ENCODE measurements at places on chromosomes 7 and 10.

DNA sequence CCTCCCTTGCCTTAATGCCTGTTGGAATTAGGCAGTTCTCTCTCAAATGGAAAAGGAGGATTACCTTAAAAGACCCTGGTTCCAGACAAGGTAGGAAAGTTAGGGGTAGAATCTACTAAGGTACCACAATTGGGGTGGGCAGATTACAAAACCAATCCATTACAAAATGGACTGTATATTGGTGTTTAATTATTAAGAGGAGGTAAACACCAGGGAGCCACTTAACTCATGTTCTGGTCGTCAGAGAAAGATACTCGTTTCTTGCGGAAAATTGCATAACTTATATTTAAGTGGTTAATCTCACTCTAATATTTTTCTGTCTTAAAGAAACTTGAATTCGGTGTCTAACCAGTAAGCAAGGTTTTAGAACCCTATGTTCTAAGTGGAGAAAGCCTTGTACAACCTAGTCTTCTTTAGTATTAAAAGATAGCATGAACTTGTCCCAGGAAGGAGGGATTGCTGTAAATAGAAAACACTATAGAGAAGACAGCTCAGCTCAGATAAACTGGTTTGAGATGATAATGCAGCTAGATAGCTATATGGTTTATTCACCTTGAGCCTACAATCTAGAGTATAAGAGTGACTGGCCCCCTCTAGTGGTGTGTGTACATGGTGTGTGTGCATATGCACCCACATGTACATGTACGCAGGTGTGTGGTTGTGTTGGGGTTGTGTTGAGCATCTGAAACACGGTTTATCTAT, 58.0 kb upstream of the STRIP2 start:
- peak; percentile 51 for DNase-seq

- DNase-seq, result no peak
Measured at GRCh38 chr10:121566755-121567154, 31.5 kb downstream of the FGFR2 start.

DNA sequence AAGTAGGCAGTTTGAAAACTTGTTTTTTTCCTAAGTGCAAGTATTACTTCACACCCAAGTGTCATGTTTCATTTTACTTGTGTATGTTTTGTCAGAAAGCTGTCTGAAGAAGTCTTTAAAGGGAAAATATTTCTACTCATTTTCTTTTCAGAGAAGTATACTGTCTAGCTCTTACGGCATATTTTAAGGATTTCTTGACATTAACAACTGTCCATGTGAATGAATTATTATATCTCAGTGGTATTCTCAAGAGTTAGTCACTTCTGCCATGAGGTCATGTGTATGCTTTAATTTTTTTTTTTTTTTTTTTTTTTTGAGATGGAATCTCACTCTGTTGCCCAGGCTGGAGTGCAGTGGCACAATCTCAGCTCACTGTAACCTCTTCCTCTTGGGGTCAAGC, 229.5 kb downstream of the BICC1 start:
- no peak for DNase-seq

DNA sequence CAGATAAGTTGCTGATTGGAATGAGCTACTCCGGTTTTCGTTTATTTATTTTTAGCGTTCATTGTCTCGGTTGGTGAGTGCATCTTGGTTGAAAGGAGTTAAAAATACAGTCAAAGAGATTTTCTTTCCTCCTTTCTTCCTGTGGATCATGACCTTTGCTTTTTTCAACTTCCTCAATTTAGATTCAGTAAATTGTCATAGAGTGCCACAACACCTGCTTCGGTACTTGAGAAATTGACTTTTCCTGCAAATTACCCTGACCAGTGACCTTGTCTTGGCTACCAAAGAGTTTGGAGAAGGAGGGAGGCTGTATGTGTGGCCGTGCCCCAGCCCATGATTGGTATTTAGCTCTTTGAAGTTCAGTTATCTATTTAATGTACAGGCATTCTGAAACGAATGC, 128.7 kb downstream of the FAM204A start:
- no peak for DNase-seq

DNA sequence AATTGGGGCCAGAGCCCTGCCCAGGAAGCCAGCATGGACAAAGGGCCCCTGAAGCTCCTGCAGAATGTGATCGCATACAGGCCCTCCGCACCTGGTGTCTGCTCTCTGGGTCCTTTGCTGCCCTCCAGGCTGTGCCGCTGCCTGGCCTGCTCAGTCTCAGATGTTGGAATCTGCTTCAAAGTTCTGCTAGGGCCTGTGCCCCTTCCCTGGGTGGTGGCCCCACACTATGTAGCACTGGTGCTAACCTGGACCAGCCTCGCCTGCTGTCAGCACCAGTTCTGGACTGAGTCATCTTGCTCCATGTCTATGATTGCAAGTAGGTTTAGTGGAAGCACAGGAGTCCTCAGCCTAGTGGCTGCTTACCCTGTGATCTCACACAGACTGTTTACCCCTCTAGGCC, 6.3 kb downstream of the MAT1A start:
- no peak for DNase-seq

DNA sequence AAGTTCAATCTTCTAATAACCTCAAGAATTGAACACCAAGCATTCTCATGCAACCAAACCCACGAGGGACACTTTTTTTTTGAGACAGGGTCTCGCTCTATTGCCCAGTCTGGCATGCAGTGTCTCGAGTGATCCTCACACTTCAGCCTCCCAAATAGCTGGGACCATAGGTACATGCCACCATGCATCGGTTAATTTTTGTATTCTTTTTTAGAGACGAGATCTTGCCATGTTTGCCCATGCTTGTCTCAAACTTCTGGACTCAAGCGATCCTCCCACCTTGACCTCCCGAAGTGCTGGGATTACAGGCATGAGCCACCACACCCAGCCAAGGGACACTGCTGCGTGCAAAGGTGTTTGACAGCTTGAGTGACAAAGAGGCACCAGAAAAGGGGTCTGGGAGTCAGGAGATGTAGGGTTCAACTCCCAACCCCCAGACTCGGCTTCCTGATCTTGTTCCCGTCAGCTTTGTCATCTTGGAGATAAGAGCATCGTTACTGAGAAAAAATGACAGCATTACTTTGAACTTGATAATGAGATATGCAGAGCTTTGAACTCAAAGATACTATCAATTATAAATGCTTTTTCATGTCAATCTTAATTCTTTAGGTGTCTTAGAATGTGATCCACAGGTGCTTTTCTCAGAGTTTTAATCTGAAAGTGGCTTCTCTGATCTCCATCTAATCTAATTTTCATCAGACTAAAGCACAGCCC, 1.6 kb upstream of the CYTH3 start:
- no peak for DNase-seq

- peak; percentile 6 for DNase-seq
Measured at GRCh38 chr7:36487756-36488336, 98.2 kb downstream of the ANLN start.

DNA sequence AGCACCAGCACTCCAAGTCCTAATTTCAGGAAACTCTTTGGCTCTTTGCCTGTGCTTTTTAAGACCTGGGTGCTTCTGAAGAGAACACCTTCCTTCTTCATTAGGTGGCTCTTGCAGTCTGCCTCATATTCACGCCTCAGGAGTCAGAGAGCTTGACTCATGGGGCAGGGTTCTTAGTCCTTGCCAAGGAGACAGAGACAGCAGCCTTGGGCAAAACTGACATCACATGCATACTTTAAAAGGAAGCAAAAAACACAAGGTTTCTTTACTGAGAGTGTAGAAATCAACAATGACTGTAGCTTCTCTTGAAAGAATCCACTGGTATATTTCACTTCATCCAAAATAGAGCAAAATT, 780.6 kb downstream of the INHBA start:
- no peak for DNase-seq

- DNase-seq, result no peak
Measured at GRCh38 chr10:124849111-124849773, 47.6 kb downstream of the ABRAXAS2 start.

- peak; percentile 50 for DNase-seq
Measured at GRCh38 chr7:121000081-121000983, 11.8 kb downstream of the CPED1 start.

- no peak for DNase-seq
Measured at GRCh38 chr10:97584060-97584797, at the start of gene HOGA1. Gene HOGA1, plus strand, starts transcription at chr10:97584389. Its CDS starts 315 bp downstream, at chr10:97584704.

DNA sequence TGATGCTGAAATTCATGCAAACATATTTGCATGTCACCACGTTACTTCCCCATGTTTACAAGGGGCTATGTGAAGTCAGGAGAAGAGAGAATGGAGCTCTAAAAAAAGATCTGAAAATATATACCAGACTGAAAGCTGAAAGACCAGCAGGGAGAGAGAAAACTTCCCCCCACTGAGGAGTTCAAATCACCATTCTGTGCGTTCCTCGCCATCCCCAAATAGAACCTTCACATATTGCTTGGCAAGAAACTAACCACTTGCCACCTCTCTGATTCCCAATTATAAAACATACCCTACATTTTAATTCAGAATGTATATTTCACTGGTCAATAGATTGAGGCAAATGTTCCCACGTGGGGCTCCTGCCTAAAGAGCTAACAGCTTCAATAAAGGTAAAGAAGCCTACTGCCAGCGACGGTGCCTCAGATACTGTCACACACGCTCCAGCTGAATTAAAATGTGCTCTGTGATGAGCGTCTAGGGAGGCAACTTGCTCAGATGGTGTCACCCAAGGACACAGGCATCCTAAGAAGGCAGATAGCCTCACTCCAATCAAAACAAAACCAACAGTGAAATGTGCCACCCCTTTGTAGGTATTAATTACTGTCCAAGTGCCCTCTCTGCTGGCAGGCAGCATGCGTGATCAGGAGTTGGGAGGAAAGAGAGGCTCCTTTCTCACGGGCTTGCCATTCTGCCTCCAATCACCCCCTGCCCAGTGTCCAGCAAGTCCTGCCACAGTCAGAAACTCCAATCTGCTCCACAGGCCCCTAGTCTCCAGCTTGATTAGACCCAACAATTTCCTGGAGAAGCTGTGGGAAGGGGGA, 298.2 kb downstream of the GRID1 start:
- no peak for DNase-seq

GRCh38 chr10:80487791-80488538, 33.9 kb downstream of the TSPAN14 start:
- DNase-seq, result peak; percentile 52

- DNase-seq, result no peak
Measured at GRCh38 chr10:7186387-7187018, 224.3 kb downstream of the SFMBT2 start.

- DNase-seq, result no peak
Measured at GRCh38 chr10:49831352-49832035, 69.4 kb upstream of the OGDHL start.

GRCh38 chr7:16916105-16916639, 34.4 kb upstream of the AGR3 start:
- DNase-seq, result no peak

- DNase-seq, result no peak
Measured at GRCh38 chr7:68964060-68964459, 634.2 kb upstream of the AUTS2 start.

GRCh38 chr7:24652251-24652939, 79.1 kb downstream of the PALS2 start:
- no peak for DNase-seq

DNA sequence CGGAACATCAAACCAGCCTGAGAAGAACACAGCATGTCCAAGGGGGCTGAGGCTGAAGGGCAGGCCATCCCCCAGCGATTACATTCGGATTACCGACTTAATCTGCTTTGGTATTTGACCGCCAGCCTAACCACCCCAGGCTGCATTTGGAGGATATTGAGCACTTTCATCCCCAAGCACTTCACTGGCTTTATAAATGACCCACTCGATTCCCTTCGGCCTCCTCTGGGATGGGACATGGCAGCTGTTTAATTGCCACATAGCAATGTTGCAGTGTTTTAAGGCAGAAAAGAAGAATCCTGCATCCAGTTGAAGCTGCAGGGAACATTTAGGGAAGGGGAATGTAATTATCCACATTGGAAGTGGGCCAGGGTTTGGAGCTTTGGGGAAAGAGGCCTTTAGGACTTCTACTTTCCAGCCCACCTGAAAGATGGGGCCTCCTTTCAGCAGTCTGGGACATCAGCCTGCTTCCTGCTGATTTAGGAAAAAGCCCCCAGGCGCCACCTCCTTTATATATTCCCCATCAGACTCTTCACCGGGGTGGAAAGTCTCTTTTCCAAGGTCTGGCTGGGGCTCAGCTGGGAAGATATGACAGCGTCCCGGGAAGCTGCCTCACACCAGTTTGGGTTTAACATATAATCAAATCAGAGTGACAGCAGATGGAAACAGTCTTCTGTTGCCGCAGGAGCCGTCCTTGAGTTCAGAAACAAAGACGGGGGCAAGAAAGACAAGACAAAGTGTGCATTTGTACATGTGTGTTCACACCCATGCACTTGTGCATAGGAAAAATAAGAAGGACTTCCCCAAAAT, 9.2 kb downstream of the DPCD start:
- no peak for DNase-seq

GRCh38 chr7:116145245-116145852, 65.0 kb upstream of the TES start:
- no peak for DNase-seq

GRCh38 chr10:34498821-34499220, 316.3 kb downstream of the PARD3 start:
- DNase-seq, result no peak

GRCh38 chr7:151558575-151558974, 38.9 kb upstream of the RHEB start:
- DNase-seq, result no peak

- no peak for DNase-seq
Measured at GRCh38 chr7:107364787-107365186, 105.1 kb upstream of the GPR22 start.

DNA sequence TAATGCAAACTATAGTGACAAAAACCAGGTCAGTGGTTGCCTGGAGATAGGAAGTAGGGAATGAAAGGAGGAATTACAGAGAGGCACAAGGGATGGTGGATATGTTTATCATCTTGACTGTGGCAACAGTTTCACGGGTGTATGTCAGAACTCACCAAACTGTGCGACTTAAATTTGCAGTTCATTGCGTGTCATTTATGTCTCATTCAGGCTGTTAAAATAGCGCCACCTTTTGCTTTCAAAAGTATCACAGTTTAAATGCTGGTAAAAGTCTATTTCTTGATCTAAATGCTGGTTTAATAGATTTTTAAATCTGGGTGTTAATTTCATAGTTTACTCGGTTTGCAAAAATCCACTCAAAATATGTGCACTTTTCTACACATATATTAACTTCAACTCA, 51.0 kb downstream of the PTTG1IP2 start:
- DNase-seq, result no peak

- DNase-seq, result no peak
Measured at GRCh38 chr10:23331567-23332301, 12.9 kb downstream of the C10orf67 start.

- no peak for DNase-seq
Measured at GRCh38 chr10:4456279-4456678, 369.7 kb upstream of the AKR1E2 start.

DNA sequence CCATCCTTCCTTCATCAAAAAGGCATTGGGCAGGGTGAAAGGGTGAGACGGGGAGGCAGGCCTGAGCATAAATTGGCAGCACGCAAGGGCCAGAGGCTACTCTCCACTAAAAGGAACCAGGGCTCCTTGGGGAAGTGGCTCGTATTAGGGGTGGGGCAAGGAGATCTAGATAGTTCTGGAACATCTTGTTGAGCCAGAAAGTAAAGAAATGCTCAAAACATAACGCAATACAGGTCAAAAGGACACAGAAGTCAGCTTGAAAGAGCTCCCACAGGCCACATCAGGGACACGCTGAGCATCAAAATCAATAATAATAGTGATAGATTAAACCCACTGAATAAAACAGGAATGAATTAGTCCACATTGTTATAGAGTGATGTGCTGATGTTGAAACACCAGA, 203.1 kb downstream of the ELMO1 start:
- DNase-seq, result no peak
